ENCODE measurements at places on chromosomes 13 and 19.
A peak's percentile ranks its signal among the peaks of the same experiment; 100 is the strongest.

DNA sequence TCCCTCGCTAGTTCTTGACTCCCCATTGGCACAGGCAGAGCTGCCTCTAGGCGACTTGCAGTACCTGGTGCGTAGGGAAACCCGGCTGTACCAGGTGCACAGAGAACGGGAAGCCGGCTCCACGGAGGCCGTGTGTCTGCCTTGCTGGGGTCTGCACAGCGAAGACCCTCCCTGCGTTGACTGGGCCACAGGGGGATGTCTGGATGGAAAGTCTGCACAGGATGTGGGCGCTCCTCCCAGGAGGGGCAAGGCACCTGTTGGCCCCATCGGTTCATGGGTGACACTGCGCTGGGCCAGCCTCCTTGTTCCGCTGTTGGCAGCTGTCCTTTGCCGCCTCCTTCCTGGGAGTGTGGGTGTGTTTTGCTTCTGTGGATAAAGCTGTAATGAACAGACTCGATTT lies 138.3 kb downstream of the TEX29 start:
- DNase-seq = no peak

GRCh38 chr13:26497968-26498511 lies 59.4 kb upstream of the WASF3 start:
- DNase-seq = no peak

DNA sequence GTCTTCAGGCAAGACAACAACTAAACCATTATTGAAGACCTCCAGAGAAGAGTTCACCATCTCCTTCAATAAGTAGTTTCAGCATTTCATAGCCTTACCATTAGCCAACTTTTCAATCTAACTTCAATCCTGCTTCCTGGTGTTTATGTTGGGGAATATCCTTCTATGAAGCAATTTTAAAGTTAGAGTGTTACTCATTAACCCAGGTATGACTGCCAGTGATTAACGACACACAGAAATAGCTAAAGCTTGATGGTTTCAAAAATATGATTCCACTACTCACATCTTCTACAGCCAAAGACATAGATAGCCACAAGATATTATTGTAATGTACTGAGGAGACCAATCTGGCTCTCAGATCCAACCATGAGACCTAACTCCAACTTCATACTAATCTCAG lies 403.2 kb downstream of the EFNB2 start:
- no peak for DNase-seq

DNA sequence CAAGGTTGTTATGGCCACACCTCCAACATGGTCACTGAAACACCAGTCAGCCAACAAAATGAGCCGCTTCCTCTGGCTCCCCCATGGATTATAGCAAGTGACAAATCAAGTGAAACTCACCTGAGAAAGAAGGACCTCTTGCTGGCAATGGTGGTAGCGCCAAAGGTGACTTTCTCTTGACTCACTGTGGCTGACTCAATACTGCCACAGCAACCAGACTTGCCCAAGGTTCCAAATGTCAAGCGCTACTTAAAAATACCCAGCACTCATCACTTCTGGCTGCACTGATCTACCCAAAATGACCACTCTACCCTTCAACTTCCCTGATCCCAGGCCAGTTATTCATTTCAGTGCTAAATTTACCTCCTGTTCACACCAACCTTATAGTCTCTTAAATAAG lies 495.5 kb downstream of the FOXO1 start:
- DNase-seq = no peak

DNA sequence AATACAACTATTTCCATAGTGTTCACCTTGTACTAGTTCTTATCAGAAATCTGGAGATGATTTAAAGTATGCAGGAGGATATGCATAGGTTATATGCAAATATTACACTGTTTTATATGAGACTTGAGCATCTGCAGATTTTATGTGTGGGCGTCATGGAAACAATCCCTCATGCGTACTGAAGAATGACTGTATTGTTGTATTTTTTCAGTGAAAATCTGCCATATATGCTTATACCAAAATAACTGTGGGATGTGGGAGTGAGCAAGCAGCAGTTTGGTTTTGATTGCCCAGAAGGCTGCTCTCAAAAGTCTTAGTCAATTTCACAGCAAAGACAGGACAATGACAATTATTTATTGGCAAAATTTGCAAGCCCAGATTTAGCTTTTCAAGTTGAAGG lies 238.8 kb upstream of the PCDH20 start:
- DNase-seq = no peak

- no peak for DNase-seq
These were observed 86.6 kb downstream of the FLT1 start for GRCh38 chr13:28408235-28408848.

- no peak for DNase-seq
These were observed 350.6 kb downstream of the LIG4 start for GRCh38 chr13:107864543-107865317.

GRCh38 chr19:44954278-44954648 lies 917 bp upstream of the CLPTM1 start:
- no peak for DNase-seq

- no peak for DNase-seq
These were observed 373.0 kb downstream of the COG6 start for GRCh38 chr13:40028446-40028845.

GRCh38 chr13:77891486-77891885 lies 27.1 kb downstream of the EDNRB start:
- DNase-seq = no peak

- DNase-seq = no peak
These were observed 376.9 kb upstream of the SPRY2 start for GRCh38 chr13:80717776-80718175.

DNA sequence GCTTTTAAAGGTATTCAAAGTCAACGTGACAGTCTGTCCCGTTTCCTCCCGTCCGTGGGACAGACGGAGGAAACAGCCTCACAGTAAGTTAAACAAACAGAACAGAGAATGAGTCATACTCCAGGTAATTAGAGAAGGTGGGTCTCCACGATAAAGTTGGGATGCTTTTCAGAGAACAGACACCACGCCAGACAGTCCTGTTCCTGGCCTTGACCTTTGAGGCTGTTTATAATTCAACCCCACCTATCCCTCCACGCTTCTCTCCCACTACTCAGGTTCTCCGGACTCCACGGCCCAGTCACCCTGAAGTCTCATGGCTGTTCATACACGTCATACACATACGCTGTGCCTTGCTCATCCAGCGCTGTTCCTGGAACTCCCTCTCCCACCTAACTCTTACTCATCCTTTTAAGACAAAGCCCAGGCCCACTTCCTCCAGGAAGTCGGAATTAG lies 42.5 kb downstream of the ARHGEF18 start:
- DNase-seq = no peak

DNA sequence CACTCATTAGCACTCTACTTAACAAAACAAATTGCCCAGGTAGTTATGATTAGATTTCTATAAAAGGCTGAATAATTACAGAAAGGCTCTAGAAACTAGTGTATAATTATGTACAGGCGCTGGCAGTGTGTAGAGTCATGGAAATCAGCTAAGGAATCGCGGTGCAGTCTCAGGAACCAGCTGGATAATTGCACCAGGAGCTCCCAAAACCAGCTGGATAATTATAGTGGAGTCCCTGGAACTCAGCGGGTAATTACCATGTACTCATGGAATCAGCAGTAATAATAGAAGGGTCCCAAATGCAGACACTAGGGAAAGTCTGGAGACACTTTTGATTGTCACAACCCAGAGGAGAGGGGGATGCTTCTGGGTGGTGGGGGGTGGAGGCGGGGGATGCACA lies 23.2 kb upstream of the TTYH1 start:
- no peak for DNase-seq

DNA sequence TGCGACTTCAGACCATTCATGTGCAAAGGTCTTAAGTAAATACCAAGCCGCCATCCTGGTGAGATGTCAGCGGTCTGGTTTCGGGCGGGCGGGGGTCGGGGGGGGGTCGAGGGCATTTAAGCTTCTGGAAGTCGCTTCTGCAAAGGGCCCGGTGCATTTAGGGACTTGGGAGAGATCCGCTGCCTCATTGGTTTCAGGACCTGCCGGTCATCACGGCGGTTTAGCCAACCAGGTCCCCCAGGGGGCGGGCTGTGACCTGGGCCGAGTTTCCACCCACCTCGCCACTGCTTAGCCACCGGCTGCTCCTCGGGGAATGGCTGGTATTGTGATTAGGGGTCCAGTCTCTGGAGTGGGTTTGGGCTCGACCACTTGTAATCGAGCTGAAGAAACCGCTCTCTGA lies 7.8 kb downstream of the ANKLE1 start:
- no peak for DNase-seq

DNA sequence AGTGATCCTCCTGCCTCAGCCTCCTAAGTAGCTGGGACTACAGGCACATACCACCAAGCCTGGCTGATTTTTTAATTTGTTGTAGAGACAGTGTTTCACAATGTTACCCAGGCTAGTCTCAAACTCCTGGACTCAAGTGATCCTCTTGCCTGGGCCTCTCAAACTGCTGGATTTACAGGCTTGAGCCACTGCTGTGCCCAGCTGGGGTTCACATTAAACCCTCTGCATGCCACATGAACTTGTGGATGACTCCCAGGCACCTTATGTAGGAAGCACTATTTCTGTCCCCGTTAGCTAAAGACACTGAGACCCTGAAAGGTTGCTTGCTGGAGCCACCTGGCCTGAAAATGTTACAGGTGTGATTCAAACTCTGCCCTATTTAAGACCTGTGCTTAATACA lies 10.5 kb downstream of the MYH14 start:
- no peak for DNase-seq

GRCh38 chr13:23770973-23771372 lies 118.2 kb downstream of the MIPEP start:
- no peak for DNase-seq

- no peak for DNase-seq
These were observed 28.7 kb upstream of the CD33 start for GRCh38 chr19:51196181-51196580.

GRCh38 chr19:18807861-18808331 lies 16.8 kb upstream of the COMP start:
- DNase-seq = no peak

DNA sequence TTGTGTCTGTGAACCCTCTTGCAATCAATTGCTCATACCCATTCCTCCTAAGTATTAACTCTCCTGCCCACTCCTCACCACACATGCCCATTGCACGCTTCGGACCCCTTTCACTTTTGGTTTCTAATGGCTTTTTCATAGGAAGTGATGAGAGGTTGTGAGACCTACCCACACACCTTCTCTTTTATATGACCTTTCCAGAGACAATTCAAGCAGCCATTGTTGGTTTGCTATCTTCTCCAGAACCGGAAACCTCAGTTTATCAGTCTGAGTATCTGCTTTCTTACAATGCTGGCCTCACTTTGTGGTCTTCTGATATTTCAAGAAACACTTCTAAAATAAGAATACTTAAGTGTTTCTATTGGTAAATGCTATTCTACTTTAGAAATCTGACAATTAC lies 1550.8 kb upstream of the SLC10A2 start:
- no peak for DNase-seq

DNA sequence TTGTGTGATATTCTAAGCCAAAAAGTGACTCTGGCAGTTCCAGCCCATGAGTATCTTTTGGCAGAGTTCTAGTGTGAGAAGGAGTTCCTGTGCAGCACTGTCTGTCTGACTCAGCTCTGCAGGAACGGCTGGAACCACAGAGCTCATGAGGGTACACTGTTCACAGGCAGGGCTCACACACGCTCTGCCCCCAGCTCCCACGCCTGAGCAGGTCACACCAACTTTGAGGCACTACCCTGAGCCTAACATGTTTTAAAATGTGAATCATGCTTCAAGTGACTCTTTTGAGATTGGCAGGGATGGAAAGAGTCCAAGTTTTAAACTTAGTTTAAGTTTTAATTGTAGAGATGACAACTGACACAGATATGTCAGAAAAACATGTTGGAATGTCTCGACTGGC lies 1203.3 kb downstream of the UQCRFS1 start:
- no peak for DNase-seq

- no peak for DNase-seq
These were observed 206.6 kb downstream of the SPRY2 start for GRCh38 chr13:80134346-80134745.

GRCh38 chr13:41315443-41316047 lies 4.5 kb downstream of the NAA16 start:
- DNase-seq = no peak

GRCh38 chr13:31803311-31803710 lies 64.0 kb downstream of the RXFP2 start:
- no peak for DNase-seq

- DNase-seq = peak; percentile 49
These were observed 508 bp downstream of the ZBTB7A start for GRCh38 chr19:4066176-4066606.

DNA sequence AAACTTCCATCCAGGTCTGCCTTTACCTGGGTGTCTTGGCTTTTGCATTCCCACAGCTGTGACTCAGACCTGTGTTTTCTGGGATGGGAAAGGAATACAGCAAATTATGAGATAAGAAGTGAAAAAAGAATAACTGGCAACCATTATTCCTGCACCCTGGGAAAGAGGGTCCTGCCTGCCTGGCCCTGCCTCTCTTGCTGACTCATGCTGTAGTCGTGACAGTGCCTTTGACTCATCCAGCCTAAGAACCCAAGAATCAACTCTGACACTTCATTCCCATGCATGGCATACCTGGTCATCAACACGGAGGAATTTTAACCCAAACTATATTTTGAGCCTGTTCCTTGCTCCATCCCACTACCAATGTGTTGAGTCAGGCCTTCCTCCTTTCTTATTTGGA lies 185.4 kb upstream of the SERP2 start:
- DNase-seq = no peak

GRCh38 chr13:101325423-101325822 lies 90.9 kb downstream of the NALCN start:
- no peak for DNase-seq

GRCh38 chr19:31355665-31356289 lies 6.5 kb upstream of the TSHZ3 start:
- no peak for DNase-seq

DNA sequence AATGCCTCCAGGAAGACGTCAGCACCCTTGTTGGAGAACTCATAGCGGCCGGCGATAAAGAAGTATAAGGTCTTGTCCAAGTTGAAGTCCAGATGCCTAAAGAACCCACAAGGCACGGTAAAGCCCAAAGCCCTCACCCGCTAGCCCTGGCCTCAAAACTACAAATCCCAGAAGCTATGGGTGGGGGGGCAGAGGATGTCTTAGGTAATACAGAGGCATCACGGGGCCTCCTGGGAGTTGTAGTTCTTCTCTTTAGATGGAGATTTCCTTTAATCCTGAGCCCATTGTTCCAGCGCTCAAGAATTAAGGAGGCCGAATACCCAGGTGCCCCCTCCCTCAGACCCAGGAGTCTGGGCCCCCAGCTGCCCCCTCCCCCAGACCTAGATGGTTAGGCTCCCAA lies 10.8 kb downstream of the GYS1 start:
- no peak for DNase-seq

- DNase-seq = no peak
These were observed 42.8 kb downstream of the PIN1 start for GRCh38 chr19:9877780-9878510.

- DNase-seq = no peak
These were observed 426.1 kb downstream of the TSHZ3 start for GRCh38 chr19:30923096-30923495.

GRCh38 chr19:16377521-16377920 lies 52.9 kb downstream of the KLF2 start:
- no peak for DNase-seq

- DNase-seq = no peak
These were observed 3.3 kb downstream of the SYCN start for GRCh38 chr19:39200803-39201115.

Measured in T-helper 17 cell (primary cell).